ENCODE measurements at places on chromosomes 11 and 22. TPM values are rescaled to one million over a fixed set of nuclear protein-coding genes. Genes with fewer than 3 reads are reported as not detected.

The MS4A3 gene
- total RNA-seq, result not detected

The CST6 gene
- total RNA-seq, result not detected

The PANX1 gene
- total RNA-seq, result 36.9 TPM

The OR8K1 gene
- total RNA-seq, result not detected

The EMID1 gene
- total RNA-seq, result 45.6 TPM

The PIWIL4 gene
- 0.05 TPM for total RNA-seq

The SCGB2A2 gene
- not detected for total RNA-seq

The FDX1 gene
- total RNA-seq, result 16.2 TPM

The DLG2 gene
- total RNA-seq, result 0.13 TPM

The TEX12 gene
- total RNA-seq, result not detected

The KIF18A gene
- 33.3 TPM for total RNA-seq

The DEPDC7 gene
- total RNA-seq, result 22.5 TPM

The IGLL1 gene
- total RNA-seq, result not detected

The PRR33 gene
- not detected for total RNA-seq

The KRTAP5-7 gene
- total RNA-seq, result not detected

The ACR gene
- not detected for total RNA-seq

The LMO2 gene
- 0.31 TPM for total RNA-seq

The PLEKHB1 gene
- not detected for total RNA-seq

The SUSD2 gene
- 0.05 TPM for total RNA-seq

The SCUBE1 gene
- total RNA-seq, result not detected

The SMIM38 gene
- total RNA-seq, result 0.38 TPM

The CCDC90B gene
- total RNA-seq, result 32.2 TPM

The OR10AG1 gene
- total RNA-seq, result not detected

The SCGB1D2 gene
- not detected for total RNA-seq

Data from SJSA1 (cell line).